ENCODE measurements at places on chromosomes 7 and 10. TPM values are rescaled to one million over a fixed set of nuclear protein-coding genes. Genes with fewer than 3 reads are reported as not detected.

DNA sequence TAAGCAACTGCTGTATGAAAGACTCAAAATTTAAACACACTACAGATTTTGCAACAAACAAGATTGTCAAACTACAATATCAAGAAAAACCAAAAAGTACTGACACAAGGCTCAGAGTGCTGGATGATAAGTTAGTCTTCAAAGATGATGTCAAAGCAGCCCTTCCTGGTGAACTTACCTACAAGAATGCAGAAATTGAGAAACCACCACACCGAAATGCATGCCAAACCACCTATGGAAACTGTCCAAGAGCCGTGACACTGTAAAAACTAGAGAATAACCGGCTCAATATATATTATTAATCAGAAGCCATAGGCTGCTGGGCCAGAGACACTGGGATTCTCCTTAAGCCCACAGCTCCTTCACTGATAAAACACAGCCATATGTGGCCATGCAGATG lies 25.3 kb downstream of the DENND11 start:
- H3K27me3 ChIP-seq = no peaks in the 10 kb centered on the region
- H3K36me3 ChIP-seq = peaks cover 8% of the 10 kb centered on the region

DNA sequence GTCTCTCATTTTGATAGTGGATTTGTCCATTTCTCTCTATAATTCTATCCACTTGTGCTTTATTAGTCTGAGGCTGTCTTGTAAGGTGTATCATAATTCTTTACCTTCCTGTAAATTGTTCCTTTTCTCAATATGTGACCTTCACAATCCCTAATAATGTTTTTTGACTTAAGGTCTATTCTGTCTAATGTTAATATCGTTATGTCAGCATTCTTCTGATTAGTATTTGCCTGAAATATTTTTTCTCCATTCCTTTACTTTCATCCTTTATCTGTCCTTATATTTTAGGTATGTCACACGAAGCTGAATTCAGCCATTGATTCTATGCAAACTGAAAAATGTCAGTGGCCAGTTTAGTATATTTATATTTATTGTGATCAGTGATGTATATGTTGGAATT lies 99.8 kb downstream of the HBP1 start:
- no peak overlapping the region for H3K4me3 ChIP-seq
- no peak overlapping the region for H3K27ac ChIP-seq
- H3K27me3 ChIP-seq = no peaks in the 10 kb centered on the region
- H3K4me1 ChIP-seq = no peaks in the 10 kb centered on the region

Gene NKX1-2
- total RNA-seq = 0.05 TPM

Gene GRID2IP
- total RNA-seq = 0.28 TPM

Gene LBX1
- not detected for total RNA-seq

- H3K27ac ChIP-seq = no peak overlapping the region
- no peak for DNase-seq
- no peaks in the 10 kb centered on the region for H3K4me1 ChIP-seq
- H3K36me3 ChIP-seq = no peaks in the 10 kb centered on the region
These were observed 29.7 kb upstream of the CALN1 start for GRCh38 chr7:72441791-72442190.

Gene BAZ1B
- total RNA-seq = 50.1 TPM

- no peak for DNase-seq
- H3K27ac ChIP-seq = no peak overlapping the region
- peaks cover 7% of the 10 kb centered on the region for H3K27me3 ChIP-seq
- no peaks in the 10 kb centered on the region for H3K36me3 ChIP-seq
These were observed 26.8 kb upstream of the GRID1 start for GRCh38 chr10:86393362-86393761.

- H3K4me1 ChIP-seq = peaks cover 14% of the 10 kb centered on the region
- H3K27me3 ChIP-seq = no peaks in the 10 kb centered on the region
- H3K4me3 ChIP-seq = no peak overlapping the region
- no peaks in the 10 kb centered on the region for H3K36me3 ChIP-seq
These were observed 52.3 kb upstream of the KDM7A start for GRCh38 chr7:140229101-140229525.

Gene LAMB4
- total RNA-seq = 0.42 TPM

- no peaks in the 10 kb centered on the region for H3K27me3 ChIP-seq
- peaks cover 7% of the 10 kb centered on the region for H3K4me1 ChIP-seq
- peak; percentile 23 for DNase-seq
- no peaks in the 10 kb centered on the region for H3K36me3 ChIP-seq
- H3K27ac ChIP-seq = peak overlapping the region; percentile 70
These were observed 156.3 kb upstream of the KMT2E start for GRCh38 chr7:104857458-104858425.

Gene FGFR2
- 13.3 TPM for total RNA-seq

GRCh38 chr7:146119002-146119401 lies 2.4 kb downstream of the CNTNAP2 start:
- peaks cover 24% of the 10 kb centered on the region for H3K27me3 ChIP-seq
- H3K4me1 ChIP-seq = peaks cover 11% of the 10 kb centered on the region
- H3K27ac ChIP-seq = no peak overlapping the region
- no peak for DNase-seq

- DNase-seq = no peak
- H3K4me3 ChIP-seq = no peak overlapping the region
- H3K4me1 ChIP-seq = no peaks in the 10 kb centered on the region
- H3K27ac ChIP-seq = no peak overlapping the region
- no peaks in the 10 kb centered on the region for H3K27me3 ChIP-seq
These were observed 663.2 kb upstream of the ANKRD30A start for GRCh38 chr10:36462194-36462593.

DNA sequence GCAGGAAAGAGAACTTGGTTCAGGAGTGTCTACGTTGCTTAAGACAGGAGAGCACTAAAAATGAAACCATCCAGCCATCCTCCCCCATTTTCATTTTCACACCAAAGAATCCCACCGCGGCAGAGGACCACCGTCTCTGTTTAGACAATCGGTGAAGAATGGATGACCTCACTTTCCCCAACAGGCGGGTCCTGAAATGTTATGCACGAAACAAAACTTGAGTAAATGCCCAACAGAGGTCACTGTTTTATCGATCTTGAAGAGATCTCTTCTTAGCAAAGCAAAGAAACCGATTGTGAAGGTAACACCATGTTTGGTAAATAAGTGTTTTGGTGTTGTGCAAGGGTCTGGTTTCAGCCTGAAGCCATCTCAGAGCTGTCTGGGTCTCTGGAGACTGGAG lies 1.4 kb upstream of the IL6 start:
- no peaks in the 10 kb centered on the region for H3K4me1 ChIP-seq
- no peaks in the 10 kb centered on the region for H3K36me3 ChIP-seq
- H3K4me3 ChIP-seq = no peak overlapping the region
- H3K27ac ChIP-seq = no peak overlapping the region
- DNase-seq = no peak

- DNase-seq = no peak
- H3K36me3 ChIP-seq = no peaks in the 10 kb centered on the region
- no peak overlapping the region for H3K4me3 ChIP-seq
- no peaks in the 10 kb centered on the region for H3K27me3 ChIP-seq
- H3K27ac ChIP-seq = no peak overlapping the region
These were observed 325.9 kb upstream of the FZD1 start for GRCh38 chr7:90938371-90938770.

DNA sequence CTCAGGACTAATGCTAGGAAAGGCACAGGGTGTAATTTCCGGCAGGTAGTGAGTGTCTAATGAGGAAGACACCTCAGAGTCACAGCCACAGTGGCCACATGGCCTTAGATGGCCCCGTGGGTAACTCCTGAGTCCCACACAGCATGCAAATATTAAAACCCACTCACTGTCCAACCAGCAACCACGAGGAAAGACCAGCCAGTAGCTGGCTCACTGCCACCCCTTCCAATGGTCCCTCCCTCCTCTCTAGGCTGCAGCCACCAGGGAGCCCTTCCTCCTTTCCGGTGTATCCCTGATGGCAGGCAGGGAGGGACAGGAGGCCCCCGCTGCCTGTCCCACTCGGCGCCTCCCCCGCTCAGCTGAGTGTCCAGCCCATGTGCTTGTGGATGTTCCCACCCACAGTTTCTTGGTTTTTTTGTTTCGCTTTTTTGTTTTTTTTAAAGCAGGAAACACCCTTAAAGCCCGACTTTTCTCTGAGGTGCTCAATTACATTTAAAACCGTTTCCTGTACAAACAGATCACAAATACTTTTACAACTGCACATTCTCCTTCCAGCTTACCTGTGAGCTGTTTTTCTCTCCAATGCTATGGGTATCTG lies 9.2 kb downstream of the BNIP3 start:
- peak; percentile 27 for DNase-seq
- H3K27ac ChIP-seq = peak overlapping the region; percentile 80
- H3K36me3 ChIP-seq = peaks cover 19% of the 10 kb centered on the region
- H3K4me3 ChIP-seq = no peak overlapping the region
- H3K27me3 ChIP-seq = no peaks in the 10 kb centered on the region

GRCh38 chr7:2709553-2710285 lies 21.7 kb downstream of the AMZ1 start:
- H3K36me3 ChIP-seq = no peaks in the 10 kb centered on the region
- H3K27ac ChIP-seq = no peak overlapping the region
- H3K4me3 ChIP-seq = no peak overlapping the region
- H3K27me3 ChIP-seq = peaks cover 83% of the 10 kb centered on the region
- DNase-seq = peak; percentile 76
- H3K4me1 ChIP-seq = peaks cover 40% of the 10 kb centered on the region

GRCh38 chr7:11237742-11238141 lies 264.1 kb downstream of the PHF14 start:
- no peaks in the 10 kb centered on the region for H3K27me3 ChIP-seq
- no peaks in the 10 kb centered on the region for H3K36me3 ChIP-seq
- H3K4me1 ChIP-seq = no peaks in the 10 kb centered on the region

GRCh38 chr10:126618466-126618865 lies 52.0 kb downstream of the C10orf90 start:
- H3K4me3 ChIP-seq = no peak overlapping the region
- no peaks in the 10 kb centered on the region for H3K36me3 ChIP-seq
- no peaks in the 10 kb centered on the region for H3K4me1 ChIP-seq
- DNase-seq = no peak
- no peak overlapping the region for H3K27ac ChIP-seq

- H3K27me3 ChIP-seq = no peaks in the 10 kb centered on the region
- H3K27ac ChIP-seq = no peak overlapping the region
- peaks cover 12% of the 10 kb centered on the region for H3K4me1 ChIP-seq
- H3K4me3 ChIP-seq = no peak overlapping the region
These were observed 33.4 kb upstream of the GDF10 start for GRCh38 chr10:47266602-47267001.

DNA sequence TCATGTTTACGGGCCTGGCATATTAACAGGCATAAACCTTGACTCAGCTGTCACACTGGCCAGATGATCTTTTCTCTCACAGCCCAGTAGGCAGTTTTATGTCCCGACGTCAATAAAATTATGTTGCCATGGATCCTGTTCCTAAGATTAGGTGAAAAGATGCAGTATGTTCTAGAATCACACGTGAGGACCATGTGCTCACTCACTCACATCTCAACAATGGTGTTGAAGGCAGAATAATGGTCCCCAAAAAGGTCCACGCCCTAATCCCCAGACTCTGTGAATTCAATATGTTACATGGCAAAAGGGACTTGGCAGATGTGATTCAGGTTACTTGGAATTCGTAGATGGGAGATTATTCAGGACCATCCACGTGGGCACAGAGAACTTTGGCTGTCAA lies 3.5 kb downstream of the DOCK1 start:
- H3K27me3 ChIP-seq = peaks cover 32% of the 10 kb centered on the region
- no peak overlapping the region for H3K27ac ChIP-seq
- H3K4me1 ChIP-seq = no peaks in the 10 kb centered on the region
- no peak overlapping the region for H3K4me3 ChIP-seq
- no peaks in the 10 kb centered on the region for H3K36me3 ChIP-seq
- DNase-seq = no peak

GRCh38 chr7:120979765-120980499 lies 8.6 kb upstream of the CPED1 start:
- DNase-seq = no peak
- peaks cover 18% of the 10 kb centered on the region for H3K36me3 ChIP-seq
- no peak overlapping the region for H3K27ac ChIP-seq
- no peaks in the 10 kb centered on the region for H3K4me1 ChIP-seq
- no peaks in the 10 kb centered on the region for H3K27me3 ChIP-seq
- no peak overlapping the region for H3K4me3 ChIP-seq

All from thymus (tissue), 14 donors.